ENCODE measurements at places on chromosomes 4 and X. TPM values are rescaled to one million over a fixed set of nuclear protein-coding genes. Genes with fewer than 3 reads are reported as not detected.

DNA sequence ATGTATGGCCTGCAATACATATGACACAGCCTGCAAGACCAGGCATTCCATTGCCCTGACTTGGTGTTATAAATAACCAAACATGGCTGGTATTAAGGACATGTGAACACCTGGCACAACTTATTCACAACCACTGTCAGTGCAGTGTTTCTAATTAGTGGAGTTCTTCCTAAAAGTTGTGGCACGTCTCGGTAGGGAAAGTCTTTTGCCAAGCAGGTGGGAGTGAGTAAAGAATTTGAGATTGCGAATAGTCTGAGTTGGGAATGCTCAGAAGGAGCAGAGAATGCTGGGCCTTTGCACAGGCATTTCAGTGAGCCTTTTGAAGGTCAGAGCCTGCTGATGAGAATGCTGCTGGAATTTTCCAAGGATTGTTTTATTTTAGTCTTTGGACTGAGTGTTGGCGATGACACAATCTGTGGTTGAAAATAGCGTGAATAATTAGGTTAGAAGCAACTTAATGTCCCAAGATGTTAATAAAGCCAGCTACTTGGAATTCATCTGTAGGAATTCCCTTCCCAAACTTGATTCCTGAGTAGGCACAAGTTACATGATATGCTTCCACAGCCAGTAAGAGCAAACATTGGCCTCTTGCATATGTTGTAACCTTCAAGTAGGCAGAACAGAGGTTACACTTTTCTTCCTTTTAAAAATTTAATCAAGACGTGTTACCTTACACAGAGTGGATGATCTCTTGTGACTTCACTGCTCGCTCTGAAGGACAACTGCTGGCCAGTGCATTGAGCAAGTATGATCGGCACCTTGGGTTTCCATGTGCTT, 83.6 kb upstream of the PGRMC2 start:
- no peak for DNase-seq

DNA sequence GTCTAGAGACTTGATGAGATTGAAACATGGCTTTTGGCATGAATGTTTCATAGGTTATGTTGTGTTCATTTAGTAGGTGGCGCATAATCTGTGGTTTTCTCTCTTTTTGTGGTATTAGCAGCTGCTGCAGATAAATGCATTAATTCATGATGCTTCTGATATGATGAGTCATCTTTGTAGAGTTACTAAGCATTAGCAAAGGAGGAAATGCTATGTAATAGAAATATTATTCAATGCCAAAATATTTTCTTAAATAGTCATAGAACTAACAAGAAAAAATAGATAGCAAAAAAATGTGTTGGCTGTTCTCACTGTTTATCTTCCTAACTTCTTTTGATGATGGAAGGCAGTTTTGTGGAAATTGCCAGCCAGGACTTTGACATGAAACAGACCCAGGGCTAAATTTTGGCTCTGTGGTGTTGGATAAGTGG, 3.6 kb downstream of the ZXDB start:
- DNase-seq: no peak

DNA sequence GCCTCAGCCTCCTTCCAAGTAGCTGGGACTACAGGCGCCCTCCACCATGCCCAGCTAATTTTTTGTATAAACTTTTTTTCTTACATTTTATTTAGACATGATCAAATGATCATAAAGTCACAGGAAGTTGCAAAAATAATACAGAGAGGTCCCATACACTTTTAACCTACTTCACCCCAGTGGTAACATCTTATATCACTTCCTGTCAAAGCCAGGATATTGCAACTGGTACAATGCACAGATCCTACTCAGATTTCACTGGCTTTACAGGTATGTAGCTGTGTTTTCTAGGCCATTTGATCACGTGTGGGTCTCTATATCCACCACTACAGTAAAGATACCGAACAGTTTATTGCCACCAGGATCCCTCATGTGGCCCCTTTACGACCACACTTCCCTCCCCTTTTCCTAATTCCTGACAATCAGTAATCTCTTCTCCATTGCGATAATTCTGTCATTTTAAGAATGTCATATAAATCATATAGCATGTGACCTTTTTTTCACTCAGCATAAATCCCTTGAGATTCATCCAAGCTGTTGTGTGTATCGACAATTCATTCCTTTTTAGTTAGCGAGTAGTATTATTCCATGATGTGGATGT, 18.0 kb downstream of the RPS6KA3 start:
- no peak for DNase-seq

- no peak for DNase-seq
These were observed 173.8 kb downstream of the NSUN7 start for GRCh38 chr4:40923316-40924095.

GRCh38 chr4:136769717-136770116, 762.6 kb downstream of the PCDH18 start:
- DNase-seq: no peak

GRCh38 chr4:153115322-153116290, 88.6 kb upstream of the TRIM2 start:
- DNase-seq: no peak

DNA sequence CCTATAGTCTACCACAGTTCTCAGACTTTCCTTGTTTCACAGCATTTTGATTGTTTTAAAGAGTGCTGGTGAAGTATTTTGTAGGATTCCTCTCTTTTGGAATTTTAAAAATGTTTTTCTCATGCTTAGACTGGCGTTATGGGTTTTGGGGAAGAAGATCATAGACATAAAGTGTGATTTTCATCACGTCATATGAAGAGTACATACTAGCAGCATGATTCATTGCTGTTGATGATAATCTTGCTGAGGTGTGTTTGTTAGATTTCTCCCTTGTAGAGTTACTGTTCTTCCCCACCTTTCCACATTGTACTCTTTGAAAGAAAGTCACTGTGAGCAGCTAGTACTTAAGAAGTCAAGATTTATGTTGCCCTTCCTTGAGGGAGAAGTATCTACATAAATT, 396.1 kb upstream of the GNPDA2 start:
- no peak for DNase-seq

GRCh38 chrX:1305411-1305810, 31.2 kb upstream of the IL3RA start:
- no peak for DNase-seq

DNA sequence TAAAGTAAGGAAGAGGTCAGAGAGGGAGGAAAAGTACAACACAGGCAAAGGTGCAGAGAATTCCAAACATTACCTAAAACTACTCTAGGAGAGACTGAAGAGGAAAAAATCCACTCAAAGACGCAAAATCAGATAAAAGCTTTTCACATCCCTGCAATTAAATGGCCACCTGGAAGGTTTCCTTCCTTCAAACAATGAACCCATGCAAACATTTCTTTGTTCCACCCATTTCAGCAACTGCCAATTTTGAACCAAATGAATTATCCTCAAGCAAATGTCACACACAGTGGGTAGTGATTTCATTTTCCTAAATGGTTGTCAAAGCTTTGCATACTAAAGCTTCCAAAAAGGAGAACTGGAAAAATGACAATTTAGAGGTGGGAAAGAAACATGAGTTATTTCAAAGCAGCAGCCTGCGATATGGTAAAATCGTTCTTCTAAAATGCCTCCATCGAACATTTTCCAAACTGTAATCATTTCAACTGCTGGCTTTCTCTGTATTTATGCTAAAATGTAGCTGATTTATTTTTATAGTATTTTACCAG, 45.0 kb downstream of the APBB2 start:
- no peak for DNase-seq

- no peak for DNase-seq
These were observed 31.9 kb upstream of the ASMTL start for GRCh38 chrX:1484638-1485019.

DNA sequence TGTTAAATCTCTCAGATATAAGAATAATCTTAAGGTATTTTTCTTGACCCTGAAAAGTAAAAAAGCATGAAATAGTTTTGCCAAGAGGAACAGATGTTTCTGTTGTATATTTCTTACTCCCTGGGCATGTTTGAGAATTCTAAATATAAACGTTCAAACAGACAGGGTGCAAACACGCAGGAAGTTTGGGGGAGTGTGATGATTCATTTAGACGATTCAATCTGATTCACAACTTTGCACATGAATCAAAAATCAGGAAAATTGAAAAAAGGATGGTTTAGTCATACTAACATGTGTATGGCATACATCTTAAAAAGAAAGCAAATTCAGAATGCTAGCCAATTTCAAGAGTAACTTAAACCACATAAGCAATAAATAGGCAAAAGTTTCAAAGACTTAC, 340.3 kb upstream of the GRID2 start:
- DNase-seq: no peak

GRCh38 chr4:48635310-48635709, 144.8 kb downstream of the FRYL start:
- DNase-seq: no peak

DNA sequence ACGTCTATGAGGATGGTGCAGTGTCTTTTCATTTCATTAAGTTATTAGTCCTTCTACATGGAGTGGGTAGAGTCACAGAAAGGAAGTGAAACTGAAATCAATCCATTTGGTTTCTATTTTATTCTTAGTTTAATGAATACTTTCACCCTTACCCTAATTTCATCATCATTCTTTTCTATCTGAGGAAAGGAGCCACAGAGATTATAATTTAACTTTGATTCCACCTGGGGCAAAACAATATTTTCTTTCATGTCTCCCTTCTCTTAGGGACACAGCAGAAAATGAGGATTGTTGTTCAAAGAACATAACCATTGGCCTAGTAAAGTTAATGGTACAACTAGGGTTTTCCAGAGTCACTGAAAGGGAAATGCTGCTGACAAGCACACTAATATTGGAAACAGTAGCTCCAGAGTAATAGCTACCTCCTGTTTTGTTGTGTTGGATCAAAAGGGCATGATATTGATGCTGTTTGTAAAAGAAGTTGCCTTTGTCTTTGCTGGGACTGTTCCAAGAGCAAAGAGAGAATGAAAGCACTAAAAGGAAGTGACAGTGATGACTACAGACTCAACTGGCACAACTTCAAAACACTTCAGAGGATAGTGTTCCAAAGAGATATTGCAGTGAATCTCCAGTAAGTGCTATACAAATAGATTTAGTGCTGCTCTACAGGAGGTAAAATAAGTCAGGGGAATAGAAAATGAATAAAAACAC, 247.1 kb upstream of the PITX2 start:
- DNase-seq: no peak

DNA sequence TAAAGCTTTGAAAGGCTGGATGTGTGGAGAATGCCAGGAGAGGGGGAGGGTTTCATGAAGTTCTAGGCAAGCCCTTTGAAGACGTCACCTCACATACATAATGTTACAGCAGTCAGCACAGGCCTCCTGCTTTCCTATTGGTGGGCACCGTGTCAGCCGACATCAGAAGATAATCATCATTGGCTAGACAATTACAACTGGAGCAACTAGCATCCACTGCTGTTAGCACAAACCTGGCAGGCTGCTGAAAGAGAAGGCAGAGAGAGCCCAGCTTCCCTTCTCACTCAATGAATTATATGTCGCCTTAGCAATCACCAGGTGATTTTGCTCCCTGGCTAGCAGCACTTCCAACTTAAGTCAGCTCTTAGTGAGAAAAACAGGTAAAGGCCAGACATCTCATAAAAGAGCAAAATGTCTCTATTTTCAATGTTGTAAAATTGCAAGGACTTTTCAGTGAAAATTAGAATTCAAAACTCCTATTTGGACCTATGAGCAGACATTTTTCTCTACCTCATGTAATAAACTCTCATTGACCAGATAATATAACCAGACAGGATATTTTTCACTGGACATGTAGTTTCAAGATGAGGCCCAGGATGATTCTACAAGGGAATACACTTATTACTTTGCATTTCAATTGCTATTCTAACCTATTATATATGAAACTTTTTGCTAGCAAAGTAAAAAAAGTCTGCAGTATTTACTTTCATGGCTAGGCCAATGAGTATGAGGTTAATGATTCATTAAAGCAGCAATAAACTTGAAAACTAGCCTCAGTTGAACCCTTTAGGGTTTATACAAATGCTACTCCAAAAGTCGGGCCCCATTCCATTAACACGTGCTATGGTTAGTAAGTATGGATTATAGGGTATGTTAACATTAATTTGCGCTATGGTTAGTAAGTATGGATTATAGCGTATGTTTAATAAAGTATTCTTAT, 4.3 kb downstream of the ELOVL6 start:
- peak; percentile 85 for DNase-seq

DNA sequence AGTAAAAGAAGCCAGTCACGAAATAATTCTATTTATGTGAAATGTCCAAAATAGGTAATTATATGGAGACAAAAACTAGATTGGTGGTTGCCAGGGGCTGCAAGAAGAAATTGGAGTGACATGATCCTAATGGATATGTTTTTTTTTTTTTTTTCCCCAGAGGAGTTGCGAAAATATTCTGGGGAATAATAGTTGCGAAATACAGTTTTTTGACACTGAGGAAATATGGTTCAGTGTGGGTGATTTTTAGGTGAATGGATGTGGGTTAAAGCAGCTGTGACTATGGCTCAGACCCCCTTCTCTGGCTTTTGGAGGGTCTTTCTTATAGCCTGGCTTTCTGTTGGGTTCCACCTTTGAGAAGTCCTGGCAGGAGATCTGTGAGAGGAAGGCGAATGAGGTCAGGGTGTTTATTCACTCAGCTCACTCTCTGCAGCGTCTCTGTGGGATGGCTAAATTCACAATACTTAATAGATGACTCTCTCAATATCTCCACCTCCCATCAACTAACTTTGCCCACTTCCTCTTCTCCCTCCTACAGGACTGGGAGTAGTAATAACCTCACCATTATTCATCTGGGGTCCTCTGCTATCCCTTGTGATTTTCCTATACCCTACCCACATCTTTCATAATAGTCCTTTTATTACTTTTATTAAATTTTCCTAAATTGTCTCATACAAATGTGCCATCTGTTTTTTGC, 15.3 kb upstream of the RAB9B start:
- no peak for DNase-seq

DNA sequence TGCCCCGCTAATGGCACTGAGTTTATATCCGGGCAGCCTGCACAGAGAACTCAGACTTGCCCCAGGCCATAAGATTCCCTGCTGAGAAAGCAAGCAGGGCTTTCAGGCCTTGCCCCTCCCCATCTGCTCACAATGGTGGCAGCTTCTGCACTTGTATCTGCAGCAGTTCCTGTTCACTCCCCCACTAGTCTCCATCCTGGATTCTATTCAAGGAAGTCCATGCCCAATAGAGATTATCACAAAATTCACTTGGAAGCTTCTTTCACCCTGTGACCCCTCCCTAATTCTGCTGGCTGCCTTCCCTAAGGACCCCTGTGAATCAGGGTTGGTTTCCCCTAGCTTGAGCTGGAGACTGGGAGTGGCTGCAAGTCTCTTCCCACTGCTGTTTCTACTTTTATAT, 34.5 kb upstream of the UCP1 start:
- DNase-seq: no peak

DNA sequence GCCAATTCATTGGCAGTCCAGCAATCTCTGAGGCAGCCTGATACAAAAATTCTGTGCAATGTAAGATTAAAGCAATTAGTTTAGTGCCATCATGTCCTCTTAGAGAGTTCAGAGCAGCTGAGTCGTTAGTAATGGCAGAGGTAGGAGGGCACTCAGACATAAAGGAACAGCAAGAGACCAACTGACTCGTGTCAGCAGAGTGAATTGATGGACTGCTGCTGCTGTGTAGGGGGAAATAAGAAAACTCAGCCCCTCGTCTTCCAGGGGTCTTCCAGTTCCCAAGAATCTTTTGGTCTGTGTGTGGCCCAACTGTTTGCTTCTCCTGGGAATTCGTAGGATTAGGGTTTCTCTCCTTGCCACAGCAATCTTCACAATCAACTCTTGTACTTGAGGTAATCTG, 100.9 kb downstream of the TTC29 start:
- DNase-seq: no peak

TGIF2LX gene
- polyA plus RNA-seq: 7.4 TPM

MGAT4D gene
- polyA plus RNA-seq: not detected

TMEM47 gene
- polyA plus RNA-seq: 0.02 TPM

PABPC5 gene
- polyA plus RNA-seq: 0.31 TPM

GLOD5 gene
- polyA plus RNA-seq: not detected

CXCL1 gene
- polyA plus RNA-seq: 0.06 TPM

PDCL2 gene
- polyA plus RNA-seq: not detected

AKAP4 gene
- polyA plus RNA-seq: not detected

DCAF8L2 gene
- 0.33 TPM for polyA plus RNA-seq

CC2D2A gene
- polyA plus RNA-seq: 17.8 TPM

TCEAL7 gene
- 20.2 TPM for polyA plus RNA-seq
